ENCODE measurements at places on chromosomes 2 and 18.

DNA sequence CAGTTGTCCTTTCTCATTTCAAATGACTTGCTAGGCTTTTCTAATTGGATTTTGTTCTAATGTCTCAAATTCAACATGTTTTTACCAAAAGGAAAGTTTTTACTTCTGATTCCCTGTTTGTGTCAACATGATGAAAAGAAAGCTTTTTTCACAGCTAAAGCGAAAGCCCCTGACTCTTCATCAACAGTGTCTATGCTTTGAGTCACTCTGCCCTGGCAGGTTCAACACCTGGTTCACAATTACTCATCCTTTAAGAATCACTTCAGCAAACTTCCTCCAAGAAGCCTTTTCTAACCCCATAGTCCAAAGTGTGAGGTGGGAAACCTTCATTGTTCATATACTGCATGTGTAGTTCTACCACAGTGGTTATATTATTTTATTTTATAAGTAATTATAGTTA is 7.6 kb upstream of the DSG2 start:
- no peak for DNase-seq

DNA sequence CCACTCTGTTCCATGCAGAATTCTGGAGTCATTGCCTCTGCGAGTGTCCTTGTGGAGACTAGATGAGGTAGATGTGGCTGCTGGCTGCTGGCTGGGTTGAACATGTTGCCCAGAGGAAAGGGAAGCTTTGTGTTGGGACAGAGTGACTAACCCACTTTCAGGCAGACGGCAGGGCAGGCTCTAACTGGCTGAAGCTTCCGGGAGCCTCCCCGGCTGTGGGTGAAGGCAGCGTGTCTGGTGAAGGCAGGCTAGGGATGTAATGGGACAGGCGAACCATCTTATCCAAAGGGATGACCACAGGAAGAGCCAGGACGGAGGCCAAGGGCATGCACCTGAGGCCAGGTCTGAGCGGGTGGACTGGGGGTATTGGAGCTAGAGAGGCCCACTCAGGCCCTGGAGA is 16.0 kb downstream of the ASPRV1 start:
- no peak for DNase-seq

DNA sequence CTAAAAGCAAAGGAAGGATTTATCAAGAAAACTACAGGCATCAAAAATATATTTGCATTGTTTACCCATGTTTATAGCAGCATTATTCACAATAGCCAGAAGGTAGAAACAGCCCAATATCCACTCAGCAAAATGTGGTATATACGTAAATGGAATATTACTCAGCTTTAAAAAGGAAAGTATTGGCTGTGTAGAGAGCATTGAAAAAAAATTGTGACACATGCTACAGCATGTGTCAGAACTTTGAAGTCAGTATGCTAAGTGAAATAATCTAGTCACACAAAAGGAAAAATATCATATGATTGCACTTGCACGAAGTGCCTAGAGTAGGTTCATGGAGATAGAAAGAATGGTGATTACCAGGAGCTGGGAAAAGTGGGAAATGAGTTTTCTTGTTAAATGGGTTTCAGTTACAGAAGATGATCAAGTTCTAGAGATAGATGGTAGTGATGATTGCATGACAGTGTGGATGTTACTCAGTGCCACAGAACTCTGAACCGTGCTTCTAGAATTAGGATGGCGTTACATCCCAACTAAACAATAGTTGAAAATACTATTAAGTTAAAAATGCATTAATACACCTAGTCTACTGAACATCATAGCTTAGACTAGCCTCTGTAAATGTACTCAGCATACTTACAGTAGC is 20.1 kb downstream of the ANKRD12 start:
- DNase-seq: no peak

GRCh38 chr18:44884431-44884830 is 203.7 kb downstream of the SETBP1 start:
- peak; percentile 22 for DNase-seq

DNA sequence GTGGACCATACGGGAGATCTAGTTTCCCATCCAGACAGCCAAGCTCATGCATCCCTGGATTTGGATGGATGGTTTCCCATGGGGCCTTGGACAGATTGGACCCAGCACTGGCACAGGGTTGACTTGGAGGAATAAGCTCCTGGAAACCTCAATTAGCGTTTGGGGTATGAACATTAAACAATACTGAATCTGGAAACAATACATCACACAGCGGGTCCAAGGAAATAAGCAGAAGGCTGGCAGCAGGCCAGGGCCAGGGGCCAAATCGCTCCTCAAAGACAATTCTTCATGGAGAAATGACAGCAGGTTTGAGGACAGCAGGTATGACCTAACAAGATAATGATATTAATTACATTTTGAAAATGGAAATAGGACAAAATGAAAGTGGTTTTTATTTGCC is 540.6 kb downstream of the RIT2 start:
- no peak for DNase-seq

Measured in GM04504 (cell line).